ENCODE measurements at places on chromosomes 7 and 10.

- DNase-seq = no peak
Measured at GRCh38 chr7:3207387-3207902, 93.6 kb upstream of the SDK1 start.

DNA sequence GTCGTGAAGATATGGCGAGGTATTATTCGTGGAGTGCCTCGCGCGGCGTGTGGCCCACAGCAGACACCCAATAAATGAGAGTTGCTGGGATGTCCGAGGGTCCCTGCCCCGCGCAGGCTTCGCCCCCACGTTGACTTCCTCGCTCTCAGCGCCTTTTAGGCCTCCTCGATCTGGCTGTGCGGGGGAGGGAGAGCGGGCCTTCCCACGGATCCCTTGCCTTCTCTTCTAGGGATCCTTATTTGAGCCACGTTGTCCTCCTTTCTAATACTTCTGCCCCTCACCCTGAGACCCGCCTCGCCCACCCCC lies 660 bp downstream of the VCL start:
- no peak for DNase-seq

GRCh38 chr10:83607959-83608745 lies 531.2 kb upstream of the GHITM start:
- DNase-seq = no peak

GRCh38 chr10:4061441-4061951 lies 276.5 kb upstream of the KLF6 start:
- DNase-seq = no peak

DNA sequence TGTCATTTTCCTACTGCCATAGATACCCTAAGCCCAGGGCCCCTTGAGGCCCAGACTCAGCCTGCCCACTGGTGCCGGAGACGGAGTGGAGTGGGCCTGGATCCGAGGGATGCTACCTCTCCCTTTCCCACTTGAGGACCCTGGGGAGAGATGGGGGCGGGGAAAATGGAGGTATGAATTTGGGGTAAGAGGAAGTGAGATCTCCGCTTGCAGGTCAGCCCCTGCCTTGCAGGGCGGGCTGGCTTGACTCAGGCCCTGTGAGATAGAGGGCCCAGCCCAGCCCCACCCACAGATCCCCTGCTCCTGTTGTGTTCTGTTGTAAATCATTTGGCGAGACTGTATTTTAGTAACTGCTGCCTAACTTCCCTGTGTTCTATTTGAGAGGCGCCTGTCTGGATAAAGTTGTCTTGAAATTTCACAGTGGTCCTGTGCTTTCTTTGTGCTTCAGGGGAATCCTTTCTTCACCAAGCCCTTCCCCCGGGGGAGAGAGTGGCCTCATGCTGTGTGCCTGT lies 13.2 kb downstream of the YKT6 start:
- no peak for DNase-seq

GRCh38 chr10:92180399-92180798 lies 110.5 kb downstream of the CPEB3 start:
- no peak for DNase-seq

DNA sequence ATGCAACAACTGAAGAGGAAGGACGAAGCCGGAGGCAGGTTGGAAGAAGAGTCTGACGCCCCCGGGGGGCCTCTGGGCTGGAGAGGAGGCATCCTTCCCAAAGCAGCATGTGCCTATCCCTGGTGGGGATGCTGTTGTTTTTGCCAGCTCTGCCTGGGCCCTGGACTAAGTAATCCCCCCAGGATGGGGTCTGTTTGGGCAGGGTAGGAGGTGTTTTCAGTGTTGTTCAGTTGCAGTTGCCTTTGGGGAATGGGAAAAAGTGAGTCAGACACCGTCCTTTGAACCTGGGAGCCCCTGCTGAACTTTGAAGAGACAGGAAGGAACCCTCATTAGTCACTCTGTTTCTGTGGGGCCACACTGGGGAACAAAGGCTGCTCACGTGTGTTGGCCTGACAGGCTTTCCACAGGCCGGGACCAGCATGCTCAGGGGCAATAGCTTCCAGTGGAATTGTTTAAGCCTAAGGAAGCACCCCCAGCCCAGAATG lies 35.2 kb upstream of the GDF10 start:
- DNase-seq = no peak

- no peak for DNase-seq
Measured at GRCh38 chr7:102897856-102898531, 14.8 kb upstream of the LRRC17 start.

GRCh38 chr10:119933179-119933578 lies 40.6 kb downstream of the SEC23IP start:
- no peak for DNase-seq

DNA sequence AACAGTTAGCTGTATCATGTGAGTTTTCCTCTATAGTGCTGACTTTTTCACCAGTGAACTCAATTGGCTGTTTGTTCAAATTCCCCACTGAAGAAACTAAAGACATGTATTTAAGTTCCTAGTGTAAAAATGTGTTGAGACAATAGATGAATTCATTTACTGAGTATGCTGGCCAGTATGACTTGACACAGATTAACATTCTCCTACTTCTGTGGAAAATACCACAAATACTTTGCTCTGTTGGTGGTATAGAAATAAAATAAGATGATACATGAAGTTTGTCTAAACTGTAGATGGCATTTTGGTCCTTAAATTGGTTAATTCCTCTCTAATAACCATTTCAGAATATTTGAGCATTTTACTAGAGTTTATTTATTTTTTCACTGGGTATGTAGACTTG lies 227.7 kb upstream of the TEX47 start:
- DNase-seq = no peak

DNA sequence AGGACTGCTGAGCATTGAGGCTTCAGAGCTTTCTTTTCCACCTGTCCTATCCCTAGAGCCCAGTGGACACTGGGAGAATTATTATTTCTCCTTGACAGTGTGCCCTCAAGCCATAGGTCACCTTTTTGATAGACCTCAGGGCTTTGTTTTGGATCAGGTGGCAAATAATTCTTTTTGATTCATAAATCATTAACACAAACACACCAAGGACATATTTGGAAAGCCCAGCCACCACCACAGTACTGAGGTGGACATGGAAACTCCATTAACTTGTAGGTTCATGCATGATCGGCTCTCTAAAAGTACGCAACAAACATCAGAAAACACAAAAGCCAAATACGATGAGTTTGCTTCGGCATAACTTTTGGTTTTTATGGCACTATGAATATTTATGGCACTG lies 17.8 kb upstream of the PLEKHS1 start:
- DNase-seq = no peak

- DNase-seq = no peak
Measured at GRCh38 chr10:48511066-48511874, 93.6 kb downstream of the ARHGAP22 start.

- no peak for DNase-seq
Measured at GRCh38 chr10:70295321-70295720, 11.5 kb upstream of the NPFFR1 start.

DNA sequence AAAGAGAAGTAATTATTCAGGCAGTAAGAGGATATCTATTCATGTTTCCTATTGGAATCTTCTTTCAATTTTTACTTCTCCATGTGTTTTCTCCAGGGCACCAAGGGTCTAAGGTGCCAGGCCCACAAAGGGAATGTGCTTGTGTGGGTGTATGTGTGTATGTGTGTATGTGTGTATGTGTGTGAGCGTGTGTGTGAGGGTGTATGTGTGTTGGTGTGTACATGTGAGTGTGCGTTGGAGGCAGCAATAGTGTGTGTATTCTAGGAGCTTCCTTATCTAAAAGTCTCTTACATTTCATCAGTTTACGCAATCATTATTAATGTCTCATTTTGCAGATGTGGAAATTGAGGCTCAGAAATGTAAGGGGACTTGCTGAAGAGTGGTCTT lies 28.3 kb downstream of the RAMP3 start:
- no peak for DNase-seq

All from anterior cingulate cortex (tissue), 58 donors.